Pancreas (tissue), 10 donors: ENCODE measurements at places on chromosomes 5 and 9. TPM values are rescaled to one million over a fixed set of nuclear protein-coding genes. Genes with fewer than 3 reads are reported as not detected.

The WNT8A gene
- total RNA-seq, result not detected

The TXNDC8 gene
- not detected for total RNA-seq

The WHRN gene
- 6.7 TPM for total RNA-seq

The TRPM6 gene
- 0.55 TPM for total RNA-seq

The CTNND2 gene
- 43.4 TPM for total RNA-seq

The HRCT1 gene
- 0.56 TPM for total RNA-seq

The GABRB2 gene
- total RNA-seq, result 0.05 TPM

The SLC4A9 gene
- total RNA-seq, result 0.32 TPM

The HTR4 gene
- not detected for total RNA-seq

The ROR2 gene
- 1.5 TPM for total RNA-seq
